ENCODE measurements at places on chromosomes 1 and 21.

- peaks cover 6% of the 10 kb centered on the region for H3K4me1 ChIP-seq
- H3K4me3 ChIP-seq: no peak overlapping the region
- no peaks in the 10 kb centered on the region for H3K27me3 ChIP-seq
- H3K36me3 ChIP-seq: no peaks in the 10 kb centered on the region
- H3K27ac ChIP-seq: no peak overlapping the region
Observed at GRCh38 chr1:209045331-209046057, 538.0 kb upstream of the CAMK1G start.

DNA sequence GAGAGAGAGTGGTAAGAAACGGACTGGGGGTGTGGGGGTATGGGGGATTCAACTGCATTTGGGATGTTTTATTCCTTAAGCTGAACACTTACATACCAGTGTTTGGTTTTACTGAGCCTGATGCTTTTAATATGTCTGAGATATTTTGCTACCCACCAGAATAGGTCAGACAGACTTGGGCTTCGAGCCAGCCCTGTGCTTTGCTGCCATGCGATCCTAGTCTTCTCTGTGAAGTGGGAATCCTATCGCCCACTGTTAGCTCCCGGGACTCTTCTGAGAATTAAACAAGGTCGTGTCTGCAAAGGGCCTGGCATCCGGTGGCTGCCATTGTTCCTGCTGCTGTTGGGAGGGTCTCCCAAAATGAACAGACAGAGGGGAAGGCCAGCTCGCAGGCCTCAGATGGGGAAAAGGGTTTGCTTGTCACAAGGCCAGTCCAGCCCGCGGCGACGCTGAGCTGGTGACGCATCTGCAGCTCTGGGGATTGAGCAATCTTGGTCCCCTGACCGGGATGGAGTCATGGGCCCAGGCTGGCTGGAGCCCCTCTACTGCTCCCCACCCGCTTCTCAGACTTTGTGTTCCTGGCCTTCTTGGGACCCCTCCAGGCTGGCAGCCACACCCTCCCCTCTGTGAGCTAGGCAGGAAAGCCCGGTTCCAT lies 26.9 kb upstream of the ECE1 start:
- no peaks in the 10 kb centered on the region for H3K36me3 ChIP-seq
- peaks cover 40% of the 10 kb centered on the region for H3K4me1 ChIP-seq
- H3K4me3 ChIP-seq: no peak overlapping the region
- no peak for DNase-seq

DNA sequence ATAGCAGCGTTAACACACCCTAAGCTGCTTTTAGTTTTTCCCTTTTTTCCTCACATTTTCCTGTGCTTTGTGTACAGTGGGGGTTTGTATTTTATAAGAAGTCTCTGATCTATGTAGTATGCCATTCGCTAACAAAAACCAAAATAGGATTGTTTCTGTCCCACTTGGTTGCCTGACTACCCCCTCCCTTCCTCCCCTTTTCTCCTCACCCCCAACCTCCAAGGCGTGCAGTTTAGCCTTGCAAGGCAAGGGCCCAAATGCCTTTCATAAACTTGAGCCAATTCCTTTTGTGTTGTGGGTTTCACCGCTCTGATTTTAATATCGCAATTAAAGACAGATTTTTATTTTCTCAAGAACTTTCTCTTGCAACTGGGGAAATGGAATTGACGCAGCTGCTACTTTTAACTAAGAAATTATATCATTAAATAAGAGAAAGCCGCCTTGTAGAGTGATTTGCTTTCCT lies 276.9 kb downstream of the TM2D1 start:
- H3K4me3 ChIP-seq: no peak overlapping the region
- H3K4me1 ChIP-seq: no peaks in the 10 kb centered on the region
- no peaks in the 10 kb centered on the region for H3K27me3 ChIP-seq
- no peaks in the 10 kb centered on the region for H3K36me3 ChIP-seq
- no peak overlapping the region for H3K27ac ChIP-seq

GRCh38 chr1:88883156-88883555 lies 8.2 kb downstream of the GTF2B start:
- H3K27me3 ChIP-seq: no peaks in the 10 kb centered on the region
- H3K36me3 ChIP-seq: peaks cover 2% of the 10 kb centered on the region
- H3K27ac ChIP-seq: no peak overlapping the region
- no peak for DNase-seq
- no peak overlapping the region for H3K4me3 ChIP-seq

GRCh38 chr1:30299393-30299792 lies 424.0 kb downstream of the MATN1 start:
- no peaks in the 10 kb centered on the region for H3K4me1 ChIP-seq
- no peaks in the 10 kb centered on the region for H3K36me3 ChIP-seq
- no peak overlapping the region for H3K27ac ChIP-seq
- no peaks in the 10 kb centered on the region for H3K27me3 ChIP-seq

GRCh38 chr1:25645637-25646400 lies 29.2 kb downstream of the MAN1C1 start:
- no peaks in the 10 kb centered on the region for H3K27me3 ChIP-seq
- H3K4me1 ChIP-seq: peaks cover 33% of the 10 kb centered on the region
- no peak overlapping the region for H3K4me3 ChIP-seq
- no peak overlapping the region for H3K27ac ChIP-seq

DNA sequence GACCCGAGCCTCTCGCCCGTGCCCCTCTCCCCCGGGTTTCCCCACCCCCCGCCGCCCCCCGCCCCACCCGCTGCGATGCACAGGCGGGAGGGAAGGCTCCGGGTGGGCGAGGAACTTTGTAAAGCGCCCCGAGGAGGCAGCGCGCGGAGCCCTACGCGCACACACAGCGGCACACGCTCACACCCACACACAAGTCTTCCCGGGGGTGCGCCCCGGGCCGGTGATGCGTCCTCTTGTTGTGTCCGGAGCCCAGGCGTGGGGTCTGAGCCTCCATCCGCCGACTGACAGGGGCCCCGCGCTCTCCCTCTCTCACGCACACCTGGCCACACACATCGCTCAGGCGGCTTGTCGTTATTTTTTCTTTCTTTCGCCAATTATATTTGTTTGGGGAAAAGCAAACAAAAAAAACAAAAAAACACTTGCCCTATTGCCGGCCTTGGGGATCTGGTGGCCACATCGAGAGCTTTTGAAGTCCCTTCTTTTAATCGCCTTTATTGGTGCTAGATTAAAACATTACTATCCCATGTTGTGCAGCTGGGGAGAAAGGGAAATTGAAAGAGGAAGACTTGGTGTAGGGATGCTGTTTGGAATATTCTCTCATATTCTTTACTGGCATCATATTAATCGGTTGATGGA lies 770 bp downstream of the NTNG1 start:
- no peaks in the 10 kb centered on the region for H3K36me3 ChIP-seq
- peak overlapping the region; percentile 45 for H3K4me3 ChIP-seq
- peaks cover 41% of the 10 kb centered on the region for H3K27me3 ChIP-seq
- peaks cover 10% of the 10 kb centered on the region for H3K4me1 ChIP-seq

DNA sequence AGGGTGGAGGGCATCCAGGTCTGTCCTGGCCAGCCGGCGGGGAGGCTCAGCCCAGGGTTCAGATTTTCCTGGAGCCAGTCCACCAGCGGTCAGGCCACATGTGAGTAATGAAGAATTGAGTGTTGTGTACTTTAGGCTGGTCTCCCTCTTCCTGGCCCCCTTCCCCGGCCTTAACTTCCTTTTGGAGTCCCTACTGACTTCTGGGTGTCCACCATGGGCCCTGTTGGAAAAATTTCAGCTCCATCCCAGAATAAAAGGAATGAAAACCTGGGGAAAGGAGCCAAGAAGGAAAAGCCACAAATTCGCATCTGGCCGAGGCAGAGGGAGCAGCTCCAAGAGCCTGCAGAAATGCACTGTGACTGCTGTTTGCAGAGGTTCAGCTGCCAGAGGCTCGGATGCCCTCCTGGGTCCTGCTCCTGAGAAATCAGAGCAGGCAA lies 35.5 kb upstream of the HHAT start:
- H3K36me3 ChIP-seq: no peaks in the 10 kb centered on the region
- DNase-seq: no peak
- H3K27me3 ChIP-seq: peaks cover 59% of the 10 kb centered on the region
- peak overlapping the region; percentile 87 for H3K27ac ChIP-seq
- H3K4me1 ChIP-seq: peaks cover 28% of the 10 kb centered on the region
- no peak overlapping the region for H3K4me3 ChIP-seq

DNA sequence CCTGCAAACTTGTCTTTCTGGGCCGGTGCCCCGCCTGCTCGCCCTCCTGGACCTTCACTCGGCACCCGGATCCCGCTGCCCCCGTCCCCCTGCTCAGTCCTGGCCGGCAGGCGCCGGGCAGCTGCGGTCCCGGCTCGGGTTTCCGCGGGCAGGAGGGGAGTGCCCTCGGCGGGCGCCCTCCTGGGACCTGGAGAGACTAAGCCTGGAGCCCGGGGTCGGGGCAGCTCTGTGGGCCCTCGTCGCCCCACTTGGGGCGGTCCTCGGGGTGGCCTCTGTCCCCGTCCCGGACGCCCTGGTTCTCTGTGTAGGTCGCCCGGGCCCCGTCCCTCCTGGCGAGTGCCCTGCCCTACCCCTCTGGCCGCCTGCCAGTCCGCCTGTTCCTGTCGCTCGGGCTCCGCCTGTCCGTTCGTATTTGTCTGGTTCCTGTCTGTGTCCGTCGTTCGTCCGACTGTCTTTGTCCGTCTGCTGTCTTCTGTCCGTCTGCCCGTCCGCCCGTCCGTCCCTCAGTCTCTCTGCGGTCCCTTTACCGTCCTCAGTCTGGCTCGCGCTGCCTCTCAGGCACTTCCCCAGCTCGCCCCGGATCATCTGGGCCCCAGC lies 490 bp downstream of the SERINC2 start:
- H3K27ac ChIP-seq: peak overlapping the region; percentile 85
- H3K36me3 ChIP-seq: peaks cover 1% of the 10 kb centered on the region
- H3K4me3 ChIP-seq: peak overlapping the region; percentile 98
- no peaks in the 10 kb centered on the region for H3K27me3 ChIP-seq
- DNase-seq: peak; percentile 43
- peaks cover 26% of the 10 kb centered on the region for H3K4me1 ChIP-seq

DNA sequence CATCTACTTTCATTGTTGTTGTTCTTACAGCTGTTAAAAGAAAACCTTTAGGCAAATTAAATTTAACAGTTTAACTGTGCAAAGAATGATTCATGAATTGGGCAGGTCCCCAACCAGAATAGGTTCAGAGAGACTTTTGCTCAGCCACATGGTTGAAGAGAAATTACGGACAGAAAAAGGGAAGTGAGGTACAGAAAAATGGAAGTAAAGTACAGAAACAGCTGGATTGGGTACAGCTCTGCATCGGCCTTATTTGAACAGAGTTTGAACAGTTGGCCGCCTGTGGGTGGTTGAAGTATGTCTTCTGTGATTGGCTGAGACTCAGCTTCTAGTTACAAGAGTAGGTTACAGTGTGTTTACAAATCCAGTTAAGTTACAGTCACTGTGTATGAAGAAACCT lies 210.1 kb downstream of the FGGY start:
- no peak for DNase-seq
- no peaks in the 10 kb centered on the region for H3K27me3 ChIP-seq
- no peaks in the 10 kb centered on the region for H3K36me3 ChIP-seq
- no peak overlapping the region for H3K4me3 ChIP-seq

DNA sequence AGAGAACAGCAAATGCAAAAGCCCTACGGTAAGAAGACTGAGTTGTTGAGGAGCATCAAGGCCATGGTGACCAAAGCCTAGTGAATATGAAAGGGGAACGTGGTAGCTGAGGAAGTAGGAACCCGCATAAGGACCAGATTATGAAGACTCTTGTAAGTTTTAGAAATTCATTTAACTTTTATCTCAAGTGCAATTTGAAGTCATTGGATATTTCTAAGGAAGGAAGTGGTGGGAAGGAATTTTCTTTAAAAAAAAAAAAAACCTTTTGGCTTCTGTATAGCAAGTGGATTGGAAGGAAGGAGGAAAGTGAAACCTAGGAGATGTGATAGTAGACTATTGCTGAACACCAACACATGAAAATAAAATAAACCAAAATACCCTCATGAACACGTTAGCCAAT lies 119.0 kb downstream of the TNFSF18 start:
- H3K36me3 ChIP-seq: no peaks in the 10 kb centered on the region
- DNase-seq: no peak
- H3K27ac ChIP-seq: no peak overlapping the region

GRCh38 chr21:20943561-20943997 lies 54.6 kb upstream of the NCAM2 start:
- no peak overlapping the region for H3K4me3 ChIP-seq
- H3K36me3 ChIP-seq: no peaks in the 10 kb centered on the region
- H3K27ac ChIP-seq: no peak overlapping the region
- no peaks in the 10 kb centered on the region for H3K27me3 ChIP-seq

DNA sequence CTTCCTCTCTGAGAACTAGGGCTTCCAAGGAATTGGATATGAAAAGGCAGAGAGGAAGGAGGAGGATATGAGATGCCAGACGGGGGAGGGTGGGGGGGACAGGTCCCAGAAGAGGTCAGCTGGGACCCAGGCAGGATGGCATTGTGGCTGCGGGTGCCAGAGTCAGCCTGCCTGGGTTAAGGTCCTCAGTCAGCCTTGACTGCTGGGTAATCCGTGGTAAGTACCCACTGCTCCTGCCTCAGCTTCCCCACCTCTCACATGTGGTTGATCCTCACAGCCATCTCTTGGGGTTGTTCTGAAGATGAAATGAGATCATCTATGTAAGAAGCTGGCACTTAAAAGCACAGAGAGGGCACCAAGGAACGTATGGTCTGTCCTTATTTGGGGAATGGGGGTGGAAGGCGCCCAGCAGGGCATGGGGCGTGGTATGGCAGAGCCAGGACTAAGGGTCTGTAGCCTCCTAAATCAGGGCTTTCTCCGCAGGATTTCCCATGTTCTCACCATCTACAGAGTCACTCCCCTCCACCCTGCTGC lies 23.8 kb downstream of the ELF3 start:
- no peak for DNase-seq
- H3K36me3 ChIP-seq: no peaks in the 10 kb centered on the region
- no peak overlapping the region for H3K4me3 ChIP-seq
- H3K27ac ChIP-seq: no peak overlapping the region
- no peaks in the 10 kb centered on the region for H3K27me3 ChIP-seq
- H3K4me1 ChIP-seq: peaks cover 8% of the 10 kb centered on the region

DNA sequence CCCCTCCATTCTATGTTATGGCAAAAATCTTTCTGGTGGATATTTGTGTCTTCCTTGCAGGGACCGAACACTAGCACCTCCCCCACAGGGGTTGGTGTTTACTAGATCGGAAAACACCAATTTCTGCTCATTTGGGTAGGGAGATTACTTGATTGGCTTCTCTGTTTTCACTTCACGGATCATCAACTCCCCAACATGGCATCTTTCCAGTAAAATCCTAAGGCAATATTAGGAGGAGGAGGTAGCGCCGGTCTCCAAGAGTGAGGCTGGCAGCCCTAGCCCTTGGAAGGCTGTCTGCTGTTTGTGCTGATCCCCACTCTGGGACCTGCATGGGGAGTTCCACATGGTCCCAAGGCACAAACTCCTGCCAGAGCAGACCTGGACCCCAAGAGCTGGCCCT lies 12.2 kb downstream of the VASH2 start:
- no peak overlapping the region for H3K27ac ChIP-seq
- no peak for DNase-seq
- H3K4me3 ChIP-seq: no peak overlapping the region
- peaks cover 23% of the 10 kb centered on the region for H3K36me3 ChIP-seq

- H3K36me3 ChIP-seq: no peaks in the 10 kb centered on the region
- no peak overlapping the region for H3K27ac ChIP-seq
- DNase-seq: no peak
Observed at GRCh38 chr1:84711121-84711520, 20.9 kb upstream of the SSX2IP start.

GRCh38 chr1:64039390-64039926 lies 164.0 kb upstream of the UBE2U start:
- peaks cover 18% of the 10 kb centered on the region for H3K4me1 ChIP-seq
- no peaks in the 10 kb centered on the region for H3K27me3 ChIP-seq
- H3K36me3 ChIP-seq: no peaks in the 10 kb centered on the region
